ENCODE measurements at places on chromosomes 6 and 20.

DNA sequence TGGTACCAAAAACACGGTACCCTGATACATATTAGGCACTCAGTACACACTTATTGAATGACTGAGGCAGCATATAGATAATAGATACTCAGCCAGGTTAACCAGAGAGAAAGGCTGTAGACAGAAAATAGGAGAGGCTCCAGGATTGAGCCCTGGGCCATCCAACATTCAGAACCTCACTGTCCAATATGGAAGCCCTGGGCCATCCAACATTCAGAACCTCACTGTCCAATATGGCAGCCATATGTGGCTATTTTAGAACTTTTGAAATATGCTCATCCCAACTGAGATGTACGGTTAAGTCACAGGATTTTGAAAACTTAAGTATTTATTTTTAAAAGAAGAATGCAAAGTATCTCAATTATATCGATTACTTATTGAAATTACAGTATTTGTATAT is 142.5 kb upstream of the ID4 start:
- DNase-seq: no peak

- DNase-seq: no peak
Observed at GRCh38 chr6:20261685-20262084, 49.4 kb upstream of the MBOAT1 start.

- DNase-seq: no peak
Observed at GRCh38 chr6:125197795-125198269, 44.3 kb downstream of the TPD52L1 start.

DNA sequence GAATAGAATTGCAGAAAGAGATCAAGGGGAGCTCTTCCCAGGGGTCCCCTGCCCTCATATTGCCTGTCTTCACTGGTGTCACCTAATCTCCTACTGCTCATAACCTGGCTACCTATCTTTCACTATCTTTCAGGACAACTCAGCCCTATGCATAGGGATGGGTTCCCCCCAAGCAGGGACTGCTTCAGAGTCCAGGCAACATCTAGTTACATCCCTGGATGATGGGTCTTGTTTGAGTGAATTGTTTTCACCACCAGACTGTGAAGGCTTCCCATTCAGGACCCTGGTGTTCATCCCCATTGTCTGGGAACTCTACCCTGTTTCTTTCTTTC is 850 bp upstream of the HECA start:
- DNase-seq: no peak

DNA sequence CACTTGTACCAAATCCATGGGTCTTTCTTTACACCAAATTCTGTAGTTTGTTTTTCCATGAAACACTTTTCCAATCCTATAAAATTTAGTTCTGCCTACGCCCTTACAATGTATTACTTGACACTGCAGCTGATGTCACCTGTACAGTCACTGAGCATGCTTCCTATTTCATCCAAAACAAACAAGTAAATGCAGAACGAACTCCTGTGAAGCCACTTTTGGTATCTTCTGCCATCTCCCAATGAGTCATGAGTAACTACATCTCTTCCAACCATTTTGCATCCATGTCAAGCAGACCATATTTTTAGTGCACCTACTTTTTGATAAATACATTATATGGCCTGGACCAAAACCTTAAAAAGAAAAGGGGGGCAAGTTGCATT is 42.4 kb downstream of the HDDC2 start:
- no peak for DNase-seq

Data from cortex of kidney (tissue), 1 donor.